Choroid plexus epithelial cell (primary cell): ENCODE measurements at places on chromosomes 13 and 19.

- peak; percentile 87 for DNase-seq
Measured at GRCh38 chr19:677201-677600, 1.0 kb downstream of the FSTL3 start.

DNA sequence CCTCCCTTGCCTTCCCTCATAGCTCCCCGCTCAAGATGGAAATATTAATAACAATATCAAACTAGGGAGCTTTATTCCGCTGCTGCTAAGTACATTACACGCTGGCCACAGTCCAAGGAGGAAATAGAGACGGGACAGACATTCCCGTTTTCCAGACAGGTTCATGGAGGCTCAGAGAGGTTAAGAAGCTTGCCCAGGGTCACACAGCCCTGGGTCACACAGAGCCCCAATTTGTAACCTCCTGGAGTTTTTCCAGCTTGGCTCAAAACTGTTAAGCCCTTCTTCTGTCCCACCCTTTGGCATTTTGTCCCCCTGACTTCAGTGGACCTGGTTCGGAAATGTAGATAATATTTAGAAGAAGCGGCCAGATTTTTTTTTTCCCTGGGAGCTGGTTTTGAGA lies 2.0 kb downstream of the BICRA start:
- peak; percentile 37 for DNase-seq

- DNase-seq: no peak
Measured at GRCh38 chr19:21694171-21694906, 73.0 kb downstream of the ZNF100 start.

GRCh38 chr19:10270180-10270615 lies 722 bp upstream of the ICAM1 start:
- peak; percentile 48 for DNase-seq

GRCh38 chr19:38211766-38212165 lies 12.3 kb downstream of the DPF1 start:
- DNase-seq: no peak

- no peak for DNase-seq
Measured at GRCh38 chr13:98175823-98176222, 1.2 kb downstream of the RNF113B start.

GRCh38 chr13:93499991-93500390 lies 273.4 kb downstream of the GPC6 start:
- DNase-seq: no peak
